ENCODE measurements at places on chromosomes 1 and 21.

DNA sequence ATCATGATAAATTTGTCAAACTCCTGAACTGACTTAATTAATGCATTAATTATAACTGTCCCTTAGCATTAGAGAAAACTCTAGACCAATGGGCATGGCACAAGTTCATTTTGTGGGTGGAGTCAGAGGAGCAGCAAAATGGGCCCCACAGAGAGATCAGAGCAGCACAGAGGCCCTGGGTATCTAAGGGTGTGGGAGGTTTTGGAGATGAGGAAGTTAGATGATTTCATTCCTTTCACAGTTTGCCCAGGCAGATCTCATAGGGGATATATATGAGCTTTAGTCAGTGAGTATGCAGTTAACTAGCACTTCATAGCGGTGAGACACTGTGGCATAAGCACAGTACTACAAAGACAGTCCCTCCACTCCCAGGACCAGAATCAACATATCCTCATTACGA, 117.3 kb downstream of the MAB21L3 start:
- DNase-seq: no peak

DNA sequence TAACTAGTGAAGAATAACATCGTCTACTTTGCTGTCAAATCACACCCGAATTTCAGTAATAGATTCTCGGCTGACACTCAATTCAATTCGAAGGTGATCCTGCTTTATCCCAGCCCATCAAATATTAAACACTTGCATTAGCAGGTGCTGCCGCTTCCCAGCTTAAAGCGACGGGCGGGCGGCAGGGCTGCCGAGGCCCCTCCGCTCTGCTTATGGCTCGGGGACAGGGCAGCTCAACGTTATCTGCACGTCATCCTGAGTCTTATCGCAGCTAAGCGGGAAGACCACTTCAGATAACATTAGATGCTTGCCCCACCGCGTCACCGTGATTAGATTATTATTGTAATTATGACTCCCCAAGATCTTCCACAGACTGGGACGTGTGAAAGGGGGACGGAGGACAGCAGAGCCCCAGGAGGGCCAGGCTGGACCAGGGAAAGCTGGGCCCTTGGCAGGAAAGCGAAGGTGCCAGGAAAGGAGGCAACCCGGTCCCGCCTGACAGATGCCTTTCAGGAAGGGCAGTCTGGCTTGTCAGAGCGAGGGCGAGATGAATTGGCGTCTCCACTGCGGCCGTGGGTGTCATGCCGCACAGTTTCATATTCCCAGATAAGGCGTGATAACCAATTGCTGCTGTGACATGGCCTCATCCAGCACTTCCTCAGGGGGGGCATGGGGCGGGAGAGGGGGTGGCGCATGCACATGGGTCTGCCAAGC, 37.0 kb downstream of the DMAP1 start:
- no peak for DNase-seq

- no peak for DNase-seq
Observed at GRCh38 chr1:2317230-2318065, 73.9 kb downstream of the MORN1 start.

DNA sequence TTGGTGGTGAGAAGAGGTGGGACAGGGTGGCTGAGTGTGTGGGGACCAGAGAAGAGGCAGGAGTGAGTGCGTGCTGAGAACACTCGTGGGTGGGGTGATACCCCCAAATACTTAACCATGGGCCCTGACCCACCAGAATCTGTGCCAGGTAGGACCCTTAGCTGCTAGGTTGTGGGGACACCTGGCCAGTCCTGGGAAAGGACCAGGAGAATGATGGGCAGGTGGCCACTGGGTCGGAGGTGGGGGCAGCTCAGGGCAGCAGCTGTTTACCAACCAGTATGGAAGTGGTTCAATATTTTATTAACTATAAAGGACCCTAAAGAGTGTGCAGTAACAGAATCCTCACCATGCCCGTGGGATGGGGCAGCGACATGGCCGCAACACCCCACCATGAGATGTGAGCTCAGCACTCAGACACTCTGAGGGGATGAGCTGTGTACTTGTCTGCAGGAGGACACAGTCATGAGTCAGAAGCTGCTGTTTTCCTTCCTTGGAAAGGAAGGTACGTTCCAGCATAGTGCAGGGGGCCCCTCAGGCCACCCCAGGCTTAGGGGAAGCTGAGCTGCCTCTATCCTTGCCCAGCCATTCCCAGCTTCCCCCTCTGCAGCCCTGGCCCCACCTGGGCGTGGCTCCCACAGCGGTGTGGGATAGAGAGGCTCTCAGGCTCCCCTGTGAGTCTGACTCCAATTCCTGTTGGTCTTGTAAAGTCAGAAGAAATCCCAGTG, 25.4 kb downstream of the TEX35 start:
- DNase-seq: no peak

DNA sequence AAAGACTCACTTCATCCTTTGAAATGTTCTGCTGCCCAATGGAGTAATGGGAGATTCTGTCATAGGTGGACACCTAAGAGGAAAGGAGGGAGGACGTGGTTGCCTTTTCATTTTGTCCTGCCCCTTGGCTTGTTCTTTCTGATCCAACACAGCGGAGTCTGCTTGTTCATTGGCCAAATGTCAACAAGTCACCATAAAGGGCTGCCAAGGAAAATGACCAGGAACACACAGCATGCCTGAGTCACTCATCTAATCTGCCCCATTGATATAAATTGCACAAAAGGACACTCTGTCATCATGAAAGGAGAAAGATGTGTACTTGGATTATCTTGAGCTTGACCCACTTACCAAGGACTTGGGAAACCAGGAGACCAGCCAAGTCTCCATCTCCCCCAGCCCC, 422.9 kb downstream of the SETD4 start:
- no peak for DNase-seq

GRCh38 chr1:47582891-47583608, 145.2 kb downstream of the FOXD2 start:
- no peak for DNase-seq

- no peak for DNase-seq
Observed at GRCh38 chr1:187010571-187011309, 182.0 kb downstream of the PLA2G4A start.

GRCh38 chr1:6923012-6923411, 137.8 kb downstream of the CAMTA1 start:
- DNase-seq: no peak

DNA sequence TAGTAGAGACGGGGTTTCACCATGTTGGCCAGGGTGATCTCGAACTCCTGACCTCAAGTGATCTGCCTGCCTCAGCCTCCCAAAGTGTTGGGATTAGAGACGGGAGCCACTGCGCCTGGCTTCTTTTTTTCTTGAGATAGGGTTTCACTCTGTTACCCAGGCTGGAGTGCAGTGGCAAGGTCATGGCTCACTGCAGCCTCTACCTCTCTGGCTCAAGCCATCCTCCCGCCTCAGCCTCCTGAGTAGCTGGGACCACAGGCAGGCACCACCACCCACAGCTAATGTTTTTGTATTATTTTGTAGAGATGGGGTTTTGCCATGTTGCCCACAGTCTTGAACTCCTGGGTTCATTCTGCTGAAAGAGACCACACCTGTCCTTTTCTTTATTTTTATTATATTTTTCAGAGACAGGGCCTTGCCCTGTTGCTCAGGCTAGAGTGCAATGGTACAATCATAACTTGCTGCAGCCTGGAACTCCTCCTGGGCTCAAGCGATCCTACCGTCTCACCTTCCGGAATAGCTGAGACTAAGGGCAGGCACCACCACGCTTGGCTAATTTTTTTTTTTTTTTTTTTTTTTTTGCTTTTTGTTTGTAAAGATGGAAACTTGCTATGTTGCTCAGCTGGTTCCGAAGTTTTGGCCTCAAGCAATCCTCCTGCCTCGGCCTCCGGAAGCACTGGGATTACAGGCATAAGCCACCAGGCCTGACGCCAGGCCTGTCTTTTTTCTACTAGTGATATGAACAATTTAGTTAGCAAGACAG, 3.1 kb downstream of the LMNA start:
- no peak for DNase-seq

- no peak for DNase-seq
Observed at GRCh38 chr1:233909195-233909594, 4.7 kb downstream of the SLC35F3 start.

GRCh38 chr1:163820766-163821165, 499.0 kb downstream of the NUF2 start:
- DNase-seq: no peak

DNA sequence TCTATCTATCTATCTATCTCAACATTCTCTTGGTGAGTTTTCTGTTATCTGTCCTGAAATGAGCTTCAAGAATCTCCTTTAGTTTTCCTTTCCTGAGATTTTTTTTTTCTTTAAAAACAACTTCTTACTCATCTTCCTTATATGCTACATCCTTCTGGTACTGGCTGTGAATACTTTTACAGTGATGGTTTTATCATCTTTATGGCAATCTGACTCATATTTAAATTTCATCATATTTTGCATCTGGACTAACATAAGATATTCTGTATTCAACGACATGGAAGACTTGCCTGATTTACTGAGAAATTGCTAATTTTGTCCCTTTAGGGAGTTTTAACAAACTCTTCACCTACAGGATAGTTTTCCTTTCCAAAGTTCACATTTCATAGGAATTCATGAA, 33.0 kb downstream of the PDE4B start:
- no peak for DNase-seq

- DNase-seq: no peak
Observed at GRCh38 chr1:84672080-84672854, 18.0 kb downstream of the SSX2IP start.

GRCh38 chr1:205301205-205301821, 20.2 kb downstream of the NUAK2 start:
- no peak for DNase-seq

DNA sequence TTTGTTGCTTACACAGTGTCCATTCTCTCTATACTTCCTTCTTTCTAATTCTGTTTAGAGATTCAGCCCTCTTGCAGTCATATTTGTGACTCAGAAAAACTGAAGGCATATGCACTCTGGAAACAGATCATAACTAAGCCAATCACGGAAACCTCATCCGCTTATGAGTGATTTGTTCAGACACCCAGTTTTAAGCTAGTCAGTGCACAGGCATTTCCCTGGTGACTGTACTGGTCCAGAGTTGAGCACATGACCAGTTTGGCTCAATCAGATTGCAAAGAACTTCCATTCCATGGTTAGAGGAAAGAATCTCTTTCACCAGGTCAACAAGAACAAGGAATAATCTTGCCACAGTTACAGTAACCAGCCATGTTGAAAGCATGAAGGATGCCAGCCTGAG, 69.2 kb upstream of the SGIP1 start:
- no peak for DNase-seq

DNA sequence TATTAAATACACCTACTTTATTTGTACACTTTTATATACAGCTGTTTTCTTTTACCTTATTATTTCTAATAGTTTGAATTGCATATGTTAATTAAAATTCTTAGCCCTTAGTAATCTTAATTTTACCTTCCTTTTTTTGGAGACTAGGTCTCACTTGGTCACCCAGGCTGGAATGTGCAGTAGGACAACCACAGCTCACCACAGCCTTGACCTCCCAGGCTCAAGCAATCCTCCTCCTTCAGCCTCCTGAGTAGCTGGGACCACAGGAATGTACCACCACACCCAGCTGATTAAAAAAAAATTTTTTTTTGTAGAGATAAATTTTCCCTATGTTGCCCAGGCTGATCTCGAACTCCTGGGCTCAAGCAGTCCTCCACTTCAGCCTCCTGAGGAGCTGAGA, 15.0 kb upstream of the SDC3 start:
- DNase-seq: no peak

DNA sequence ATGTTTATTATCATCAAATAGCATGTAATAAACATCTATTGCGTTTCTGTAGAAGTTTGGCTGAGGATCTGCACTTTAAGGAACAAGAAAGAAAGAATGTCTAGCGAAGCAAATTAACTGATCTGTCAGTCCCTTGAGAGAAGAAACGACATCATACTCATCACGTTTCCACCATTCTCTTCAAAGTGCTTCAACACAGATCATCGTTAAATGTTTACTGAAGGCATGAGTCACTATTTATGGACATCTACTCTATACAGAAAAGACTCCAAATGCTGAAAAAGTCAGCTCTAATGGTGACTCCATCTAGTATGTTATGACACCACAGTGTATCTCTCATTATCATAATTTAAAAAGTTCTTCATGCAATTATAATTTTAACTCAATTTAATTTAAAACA, 369.1 kb downstream of the RGS7 start:
- no peak for DNase-seq

DNA sequence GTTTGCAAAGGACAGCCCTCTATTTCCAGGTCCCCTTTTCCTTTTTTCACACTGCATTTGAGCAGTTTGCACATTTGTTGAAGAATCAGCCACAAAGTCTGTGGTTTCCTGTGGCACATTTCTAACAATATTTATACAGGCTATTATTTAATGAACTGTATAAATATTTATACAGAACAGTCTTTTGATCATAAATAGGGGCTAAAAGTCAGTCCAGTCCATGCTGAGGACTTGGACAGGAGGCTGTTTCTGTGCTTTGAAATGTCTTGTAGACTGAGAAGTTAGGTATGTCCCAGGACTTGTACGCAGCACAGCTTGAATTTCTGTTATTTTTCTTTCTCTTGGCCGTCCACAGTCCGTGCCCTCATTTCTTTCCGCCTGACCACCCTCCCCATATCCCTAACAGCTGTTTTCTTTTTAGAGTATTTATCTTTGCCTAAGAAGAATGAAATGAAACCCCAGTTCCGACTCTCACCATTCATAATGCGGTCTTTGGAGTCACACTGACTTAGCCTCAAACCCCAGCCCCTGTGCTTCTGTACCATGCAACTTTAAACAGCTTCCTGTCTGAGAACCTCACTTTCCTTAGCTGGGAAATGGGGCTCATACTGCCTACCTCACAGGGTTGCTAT, 19.7 kb downstream of the FGGY start:
- no peak for DNase-seq

DNA sequence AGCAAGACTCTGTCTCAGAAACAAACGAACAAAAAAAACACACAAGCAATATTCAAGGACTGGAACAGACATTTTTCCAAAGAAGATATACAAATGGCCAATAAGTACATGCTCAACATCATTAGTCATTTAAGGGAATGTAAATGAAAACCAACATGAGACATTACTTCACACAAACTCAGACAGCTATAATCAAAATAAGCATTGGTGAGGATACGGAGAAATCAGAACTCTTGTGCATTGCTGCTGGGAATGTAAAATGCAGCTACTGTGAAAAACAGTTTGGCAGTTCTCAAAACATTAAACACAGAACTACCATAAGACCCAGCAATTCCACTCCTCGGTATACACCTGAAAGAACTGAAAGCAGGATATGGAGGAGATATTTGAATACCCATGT, 15.4 kb downstream of the NOL9 start:
- no peak for DNase-seq

- no peak for DNase-seq
Observed at GRCh38 chr1:54391450-54392209, 14.6 kb downstream of the SSBP3 start.

- no peak for DNase-seq
Observed at GRCh38 chr1:203932556-203932955, 71.2 kb downstream of the SNRPE start.
